Activated naive CD4-positive, alpha-beta T cell treated with Interleukin-2 at 50 U/mL for 16 hours (primary cell): ENCODE measurements at places on chromosomes 7 and 10.

GRCh38 chr7:56474271-56474670 lies 358.1 kb upstream of the NUPR2 start:
- no peak for DNase-seq

- DNase-seq = no peak
Observed at GRCh38 chr10:108631332-108631731, 1292.0 kb downstream of the XPNPEP1 start.

DNA sequence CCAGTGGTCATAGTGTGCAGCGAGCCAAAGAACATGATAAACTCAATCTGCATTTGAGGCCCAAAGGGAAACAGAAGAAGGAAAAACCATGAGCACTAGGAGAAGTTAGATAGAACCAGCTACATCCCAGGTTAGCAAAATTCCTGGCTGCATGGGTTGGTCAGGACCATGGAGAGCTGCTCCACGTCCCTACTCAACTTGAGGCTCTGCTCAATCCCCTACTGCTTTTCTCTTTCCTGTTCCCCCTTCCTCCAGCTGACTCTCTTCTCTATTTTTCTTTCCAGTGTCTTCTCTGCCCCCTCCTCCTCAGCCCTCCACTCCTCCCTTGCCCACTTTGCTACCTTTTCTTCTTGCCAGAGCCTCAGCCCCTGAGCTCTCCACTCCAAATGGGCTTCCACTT lies 21.9 kb upstream of the VSIR start:
- no peak for DNase-seq

GRCh38 chr10:68103901-68104300 lies 5.4 kb upstream of the MYPN start:
- no peak for DNase-seq

- DNase-seq = no peak
Observed at GRCh38 chr10:17212802-17213221, 11.3 kb upstream of the TRDMT1 start.

GRCh38 chr7:134785842-134786241 lies 6.4 kb downstream of the CALD1 start:
- DNase-seq = no peak

- no peak for DNase-seq
Observed at GRCh38 chr7:44183386-44183785, 5.9 kb downstream of the GCK start.

DNA sequence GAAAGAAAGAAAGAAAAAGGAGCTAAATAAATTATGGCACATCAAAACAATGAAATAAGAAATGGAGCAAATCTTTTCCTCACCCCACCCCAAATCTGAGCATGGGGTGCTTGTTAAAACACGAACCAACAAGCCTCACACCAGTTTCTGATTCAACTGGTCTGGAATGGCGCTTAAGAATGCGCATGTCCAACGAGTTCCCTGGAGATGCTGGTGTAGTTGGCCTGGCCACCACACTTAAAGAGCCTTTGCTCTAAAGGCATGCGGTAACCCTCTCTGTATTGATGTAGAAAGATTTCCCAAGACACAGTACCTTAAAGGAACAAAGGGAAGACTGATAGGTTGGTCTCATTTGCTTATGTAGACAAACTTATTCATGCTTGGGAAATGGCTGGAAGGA lies 49.1 kb upstream of the STEAP1B start:
- no peak for DNase-seq

DNA sequence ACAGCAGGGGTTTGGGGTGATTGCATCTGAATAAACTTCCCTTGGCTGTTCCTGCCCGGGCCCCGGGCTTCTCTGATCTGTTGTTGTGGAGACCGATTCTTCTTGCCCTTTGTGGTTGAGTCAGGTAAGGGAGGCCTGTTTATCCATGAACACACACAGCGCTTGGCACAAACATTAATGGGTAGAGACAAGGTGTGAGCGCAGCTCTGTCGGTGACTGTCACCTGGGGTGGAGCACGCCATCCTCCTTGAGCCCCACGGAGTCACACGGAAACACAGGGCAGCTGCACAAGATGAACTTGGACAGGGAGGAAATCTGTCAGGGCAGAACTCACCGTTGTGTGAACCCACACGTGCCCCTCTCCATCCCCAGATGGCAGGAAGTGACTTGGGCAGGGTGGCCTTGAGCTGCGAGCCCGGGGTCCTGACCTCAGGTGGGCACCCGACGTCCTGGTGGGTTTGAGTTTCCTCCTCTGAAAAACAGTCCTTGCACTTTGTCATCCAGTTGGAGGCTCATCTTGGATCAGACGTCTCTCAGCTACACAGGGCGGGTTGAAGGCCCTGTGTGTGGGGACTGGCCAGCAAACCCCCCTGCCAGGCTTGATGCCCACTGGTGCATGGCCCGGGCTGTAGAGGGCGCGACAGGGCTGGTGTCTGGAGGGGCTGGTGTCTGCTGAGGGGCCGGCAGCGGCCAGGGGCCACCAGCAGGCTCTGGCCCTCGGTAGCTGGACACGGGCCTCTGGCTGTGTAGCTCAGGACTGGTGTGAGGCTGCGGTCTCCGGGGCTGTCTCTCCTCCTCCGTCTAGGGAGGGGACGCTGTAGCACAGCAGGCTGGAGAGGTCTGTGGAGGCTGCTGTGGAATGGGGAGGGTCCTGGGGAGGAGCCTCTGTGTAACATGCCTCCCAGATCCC lies 24.2 kb upstream of the SHH start:
- no peak for DNase-seq

DNA sequence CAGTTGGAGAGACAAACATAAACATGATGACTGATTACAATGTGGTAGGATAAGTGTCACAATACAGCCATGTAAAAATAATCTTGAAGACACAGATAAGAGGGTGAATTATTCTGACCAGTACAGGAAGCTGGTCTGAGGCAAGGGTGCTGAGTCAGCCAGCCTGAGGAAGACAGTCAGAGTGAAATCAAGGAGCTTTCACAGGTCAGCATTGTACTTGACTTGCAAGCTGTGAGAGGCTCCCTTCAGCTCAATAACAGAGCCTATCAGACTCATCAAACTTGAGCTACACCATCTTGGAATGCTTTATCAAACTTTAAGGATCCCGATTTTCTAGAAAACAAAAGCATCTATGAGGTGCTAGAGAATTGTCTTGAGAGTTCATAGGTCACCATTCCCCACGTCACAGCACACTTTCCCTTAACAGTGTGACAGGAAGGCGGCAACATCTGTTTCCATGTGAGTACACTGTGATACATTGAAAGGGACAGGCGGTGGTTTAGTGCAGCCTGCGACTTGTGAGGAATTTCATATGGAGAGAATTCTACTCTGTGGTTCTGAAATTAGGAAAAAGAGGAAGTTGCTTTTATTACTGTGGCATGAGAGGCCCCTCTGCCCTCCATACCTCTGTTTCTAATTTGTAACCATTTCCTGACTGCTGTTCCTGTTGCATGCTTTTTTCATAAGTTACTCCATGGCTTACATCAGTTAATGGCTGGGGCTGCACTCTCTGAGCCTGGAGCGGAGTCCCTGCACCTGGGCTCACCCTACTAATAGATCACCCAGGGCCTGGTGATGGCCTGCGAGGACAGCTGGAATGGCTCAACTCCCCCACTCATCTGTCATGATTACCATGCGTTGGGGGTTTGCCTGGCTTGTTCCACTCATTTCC lies 417.1 kb downstream of the SUGCT start:
- no peak for DNase-seq

DNA sequence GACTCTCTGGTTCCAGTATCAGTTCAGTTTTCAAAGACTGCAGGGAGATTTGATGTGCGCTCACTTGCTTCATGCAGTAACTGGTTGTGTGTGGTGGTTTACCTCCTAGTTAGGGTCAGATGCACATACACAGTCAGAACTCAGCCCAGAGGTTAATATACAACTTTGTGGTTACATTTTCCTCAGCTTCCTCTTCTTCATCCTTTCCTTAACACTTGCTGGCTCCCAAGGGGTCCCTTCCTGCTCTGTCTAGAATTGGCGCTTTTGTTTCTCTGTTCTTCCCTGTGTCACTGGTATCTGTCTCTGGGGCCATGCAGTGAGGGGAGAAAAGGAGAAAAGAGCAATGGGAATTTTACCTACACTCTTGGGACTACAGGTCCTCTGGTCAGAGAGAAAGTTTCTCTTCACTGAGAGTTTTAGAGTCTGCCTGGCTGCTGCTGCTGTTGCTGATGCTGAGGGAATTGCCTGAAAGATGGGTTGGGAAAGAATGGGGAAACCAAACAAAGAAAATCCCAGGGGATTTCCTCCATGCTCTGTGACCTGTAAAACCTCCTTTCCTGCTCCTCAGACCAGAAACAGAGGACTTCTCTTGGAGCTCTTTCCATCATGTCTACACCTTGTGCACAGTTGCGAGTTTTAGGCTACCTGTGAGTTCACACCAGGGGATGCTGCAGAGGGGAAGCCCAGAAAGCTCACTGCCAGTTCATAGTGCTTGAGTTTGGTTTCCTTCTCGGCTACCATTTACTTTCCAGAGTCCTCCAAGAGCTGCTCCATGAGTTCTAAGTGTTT lies 74.6 kb downstream of the WDFY4 start:
- DNase-seq = no peak

DNA sequence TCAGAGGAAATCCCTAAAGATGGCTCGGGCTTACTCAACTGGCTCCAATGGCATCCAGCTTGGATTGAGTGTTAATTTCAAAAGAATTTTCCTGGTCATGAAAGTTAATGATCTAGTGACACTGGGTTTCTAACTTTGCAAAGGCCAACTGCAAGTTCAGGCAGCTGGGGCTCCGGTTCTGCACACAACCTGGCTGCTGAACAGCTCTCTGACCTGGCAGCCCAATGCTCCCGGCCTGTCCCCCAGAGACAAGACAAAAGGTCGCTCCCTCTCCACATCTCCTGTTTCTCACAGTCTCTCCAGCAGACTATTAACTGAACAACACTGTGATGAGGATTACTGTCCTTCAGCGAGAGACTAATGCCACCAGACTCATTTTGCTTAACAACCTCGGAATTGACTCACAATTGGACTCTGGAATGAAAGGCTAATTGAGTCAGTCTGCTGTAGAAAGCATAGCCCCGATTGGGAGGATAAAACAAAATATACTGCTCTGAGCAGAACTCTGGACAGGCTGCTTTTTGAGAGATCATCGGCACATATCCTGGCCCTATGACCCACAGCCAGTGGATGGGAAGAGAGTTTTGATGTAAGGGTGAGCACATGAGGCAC lies 174.5 kb downstream of the GFRA1 start:
- no peak for DNase-seq

GRCh38 chr7:77427996-77428603 lies 12.0 kb upstream of the GSAP start:
- DNase-seq = peak; percentile 10

- DNase-seq = no peak
Observed at GRCh38 chr7:87310790-87311419, 34.6 kb upstream of the CROT start.

DNA sequence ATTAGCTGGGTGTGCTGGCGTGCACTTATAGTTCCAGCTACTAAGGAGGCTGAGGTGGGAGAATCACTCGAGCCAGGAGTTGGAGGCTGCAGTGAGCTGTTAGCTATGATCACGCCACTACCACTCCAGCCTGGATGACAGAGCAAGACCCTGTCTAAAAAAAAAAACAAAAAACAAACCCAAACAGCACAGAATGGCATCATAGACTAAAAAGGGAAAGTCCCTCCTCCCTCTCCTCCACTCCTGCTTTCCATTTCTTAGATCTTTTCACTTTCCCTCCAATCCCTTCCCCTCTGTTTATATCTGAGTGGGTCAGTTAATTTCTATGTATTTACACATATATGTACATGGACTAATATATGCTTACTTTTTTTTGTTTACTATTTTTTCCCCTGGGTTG lies 10.4 kb upstream of the PIP4K2A start:
- DNase-seq = no peak
